ENCODE measurements at places on chromosomes 2 and 18. TPM values are rescaled to one million over a fixed set of nuclear protein-coding genes. Genes with fewer than 3 reads are reported as not detected.

GRCh38 chr2:14907014-14907612 lies 274.6 kb downstream of the LRATD1 start:
- DNase-seq: no peak

The SNX17 gene
- 85.2 TPM for total RNA-seq

The TSHZ1 gene
- 24.8 TPM for total RNA-seq

DNA sequence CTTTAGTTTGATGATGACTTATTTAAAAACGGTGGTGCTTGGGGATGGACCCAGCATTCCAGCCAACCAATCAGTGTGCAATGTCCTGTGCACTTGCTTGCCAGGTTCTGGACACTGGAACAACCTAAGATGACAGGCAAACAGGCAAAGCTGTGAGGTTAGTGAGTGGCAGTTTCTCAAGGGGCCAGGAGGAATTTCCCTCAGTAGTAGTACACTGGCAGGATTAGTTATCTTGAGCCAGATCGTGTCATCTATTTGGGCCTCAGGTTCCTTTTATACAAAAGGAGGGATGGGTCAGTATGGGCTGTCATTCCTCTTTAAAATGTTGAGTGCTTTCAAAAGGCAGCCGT lies 26.6 kb downstream of the MAP4K4 start:
- no peak for DNase-seq

The VWA3B gene
- 3.9 TPM for total RNA-seq

DNA sequence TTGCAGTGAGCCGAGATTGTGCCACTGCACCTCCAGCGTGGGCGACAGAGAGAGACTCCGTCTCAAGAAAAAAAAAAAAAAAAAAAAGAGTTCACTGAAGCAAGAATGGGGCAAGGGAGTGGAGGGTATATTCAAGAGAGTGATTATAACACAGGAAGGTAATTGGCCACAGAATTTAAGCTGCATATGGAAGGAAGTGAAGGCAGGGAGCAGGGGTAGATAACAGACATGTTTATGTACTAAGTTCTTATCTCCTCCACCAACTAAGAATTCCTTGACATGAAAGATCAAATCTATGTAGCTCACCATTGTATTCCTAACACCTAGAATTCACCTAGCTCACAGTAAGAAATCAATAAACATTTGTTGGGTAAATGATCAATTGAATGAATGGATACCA lies 37.3 kb downstream of the GKN2 start:
- no peak for DNase-seq

GRCh38 chr2:71299507-71299906 lies 32.1 kb upstream of the ZNF638 start:
- no peak for DNase-seq

The ASXL2 gene
- total RNA-seq: 30.7 TPM

GRCh38 chr2:59584958-59585357 lies 968.5 kb downstream of the BCL11A start:
- DNase-seq: peak; percentile 8

The IL36B gene
- total RNA-seq: not detected

- peak; percentile 24 for DNase-seq
These were observed 47.8 kb upstream of the FOSL2 start for GRCh38 chr2:28344756-28345373.

GRCh38 chr2:151009437-151010175 lies 252.1 kb downstream of the RBM43 start:
- DNase-seq: no peak

GRCh38 chr2:175755169-175755568 lies 246.9 kb downstream of the LNPK start:
- DNase-seq: no peak

The DSC2 gene
- total RNA-seq: 261 TPM

DNA sequence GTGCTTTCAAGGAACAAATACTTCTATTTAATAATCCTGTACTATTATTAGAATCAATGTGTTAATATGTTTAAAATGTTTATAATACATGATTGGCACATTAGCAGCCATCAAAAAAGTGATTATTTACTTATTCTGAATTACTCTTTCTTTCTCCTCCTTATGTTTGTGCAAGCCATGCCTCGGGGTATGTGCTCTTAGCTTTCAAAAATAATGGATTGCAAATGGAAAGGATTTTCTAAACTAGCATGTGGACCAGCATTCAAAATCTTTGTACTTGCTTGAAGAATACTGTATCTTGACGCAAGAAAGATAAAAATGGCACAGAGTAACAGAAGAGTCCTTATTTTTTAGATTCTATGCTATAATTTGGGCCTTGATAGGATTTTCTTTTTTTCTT lies 156.5 kb downstream of the CDH7 start:
- DNase-seq: no peak

The UNC80 gene
- 0.20 TPM for total RNA-seq

DNA sequence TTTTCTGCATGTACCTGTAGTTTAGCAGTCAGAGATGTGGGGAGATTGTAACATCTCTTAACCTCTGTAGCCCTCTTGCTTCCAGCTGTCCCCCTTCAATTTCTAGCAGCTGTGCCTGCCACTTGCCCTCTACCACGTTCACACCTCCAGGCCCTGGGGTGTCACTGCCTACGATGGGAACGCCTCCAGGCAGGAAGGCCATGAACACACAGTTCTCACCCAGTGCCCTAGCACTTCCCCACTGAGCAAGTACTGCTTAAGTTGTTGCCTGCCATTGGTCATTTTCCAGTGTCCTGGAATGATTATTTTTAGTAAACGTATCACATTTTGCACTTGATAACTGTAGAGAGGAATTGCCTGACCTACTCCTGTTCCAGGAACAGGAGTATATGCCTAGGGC lies 77.1 kb upstream of the B3GNT7 start:
- DNase-seq: no peak

GRCh38 chr2:129297430-129297829 lies 682.0 kb upstream of the RAB6C start:
- no peak for DNase-seq

- no peak for DNase-seq
These were observed 59.3 kb upstream of the ACVR1 start for GRCh38 chr2:157935378-157935906.

- DNase-seq: no peak
These were observed 454.3 kb upstream of the MEX3C start for GRCh38 chr18:51651761-51652160.

GRCh38 chr2:200054681-200055468 lies 99.5 kb downstream of the MAIP1 start:
- no peak for DNase-seq

The TM4SF20 gene
- total RNA-seq: 3.8 TPM

The SERPINB12 gene
- total RNA-seq: not detected

The GAD1 gene
- total RNA-seq: 0.31 TPM

DNA sequence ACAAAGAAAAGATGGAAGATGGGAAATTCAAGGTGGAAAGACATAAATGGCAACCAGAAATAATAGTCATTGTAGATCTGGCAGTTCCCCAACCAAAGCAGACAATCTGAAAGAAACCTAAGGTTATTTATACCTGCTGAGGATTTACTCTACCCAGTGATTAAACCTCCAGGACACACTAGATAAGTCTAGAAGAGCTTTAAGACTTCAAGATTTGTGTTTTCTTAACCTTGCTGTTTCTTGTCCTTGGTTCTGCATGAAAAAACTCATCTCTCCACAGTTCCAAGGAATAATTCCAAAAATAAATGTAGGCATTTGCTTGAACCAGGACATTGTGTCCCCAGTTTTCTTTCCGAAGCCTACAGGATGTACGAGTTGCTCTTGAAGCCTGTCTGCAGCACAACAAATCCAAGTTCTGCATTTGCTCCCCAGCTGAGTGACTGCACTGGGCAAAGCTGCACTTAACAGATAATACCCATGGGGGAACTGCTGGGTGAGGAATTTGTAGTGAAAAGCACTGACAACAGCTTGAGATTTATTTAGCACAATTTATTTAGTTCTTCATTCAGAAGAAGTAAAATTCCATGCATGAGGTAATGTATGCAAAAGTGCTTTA lies 19.8 kb downstream of the DTNA start:
- DNase-seq: no peak

GRCh38 chr2:223723954-223724411 lies 113.4 kb downstream of the AP1S3 start:
- no peak for DNase-seq

Measured in left colon (tissue), 2 donors.